Stimulated activated CD4-positive, alpha-beta T cell treated with anti-CD3 and anti-CD28 coated beads, TNF-alpha, amount 100 ng/mL, for 24 hours (primary cell): ENCODE measurements at places on chromosomes 5 and 9.

GRCh38 chr5:178476531-178476930, 113.7 kb downstream of the COL23A1 start:
- DNase-seq = no peak

GRCh38 chr9:630817-631216, 210.7 kb upstream of the DMRT1 start:
- DNase-seq = no peak

GRCh38 chr5:1323803-1324173, 21.1 kb downstream of the CLPTM1L start:
- no peak for DNase-seq

DNA sequence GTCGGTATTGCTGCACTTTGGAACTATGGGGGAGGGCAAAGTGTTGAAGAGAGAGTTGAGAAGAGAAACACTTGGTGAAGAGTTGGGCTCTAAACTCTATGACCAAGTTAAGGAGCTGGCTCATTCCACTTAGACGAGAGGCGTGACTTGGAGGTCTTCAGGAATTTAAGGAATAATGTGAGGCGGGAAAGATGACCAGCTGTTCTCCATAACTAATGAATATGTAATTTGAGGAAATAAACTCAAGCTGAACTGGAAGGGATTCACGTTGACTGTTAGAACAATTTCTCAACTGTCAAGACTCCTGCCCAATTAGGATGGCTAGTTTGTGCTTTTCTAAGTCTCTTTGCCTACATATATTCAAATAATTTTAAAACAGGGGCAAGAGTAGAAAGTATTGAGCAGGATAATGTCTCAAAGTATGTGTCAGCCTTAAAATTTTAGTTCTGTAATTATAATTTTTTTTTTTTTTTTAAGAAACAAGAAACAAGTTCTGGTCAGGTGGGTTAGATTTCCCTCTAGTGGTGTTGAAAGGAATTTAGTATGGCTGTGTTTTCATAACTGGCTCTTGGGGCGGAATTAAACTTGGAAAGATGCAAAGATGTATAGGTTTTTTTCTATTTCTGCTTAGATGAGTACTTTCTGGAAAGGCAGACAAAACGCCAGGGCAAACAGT, 33.4 kb downstream of the TMEM252 start:
- DNase-seq = no peak

DNA sequence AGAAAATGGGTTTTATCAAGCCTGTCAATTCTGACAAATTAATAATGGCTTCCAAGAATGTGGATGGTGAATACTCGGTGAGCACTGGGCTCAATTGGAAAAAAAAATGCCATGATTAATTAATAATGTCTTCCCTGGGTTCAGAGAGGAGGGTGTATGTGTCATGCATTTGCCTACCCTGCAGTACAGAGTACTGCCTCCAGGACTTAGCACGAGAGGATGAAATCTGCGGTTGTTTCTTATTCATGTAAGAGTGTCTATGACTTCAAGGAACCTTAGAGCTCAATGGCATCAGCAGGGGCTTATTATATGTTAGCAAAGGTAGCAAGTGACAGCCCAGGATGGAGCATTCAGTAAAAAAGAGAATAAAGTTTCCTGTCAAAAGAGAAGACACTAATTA, 132.7 kb downstream of the GRIA1 start:
- DNase-seq = no peak

DNA sequence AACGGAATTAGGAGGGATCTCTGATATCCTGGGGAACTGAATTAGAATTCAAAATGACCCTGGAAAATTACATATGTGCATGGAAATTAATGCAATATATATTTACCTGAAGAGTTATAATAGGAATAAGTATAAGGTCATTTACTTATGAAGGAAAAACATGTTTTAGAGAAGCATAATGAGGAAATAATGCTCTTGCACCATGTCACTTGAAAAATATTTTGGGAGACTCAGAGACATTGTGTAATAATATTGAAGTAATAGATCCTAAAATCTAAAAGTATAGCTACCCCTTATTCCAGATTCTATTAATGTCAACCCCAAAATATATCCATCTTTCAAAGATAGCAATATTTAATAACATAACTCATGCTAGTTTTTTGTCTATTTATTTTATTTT, 28.4 kb downstream of the SPZ1 start:
- no peak for DNase-seq

DNA sequence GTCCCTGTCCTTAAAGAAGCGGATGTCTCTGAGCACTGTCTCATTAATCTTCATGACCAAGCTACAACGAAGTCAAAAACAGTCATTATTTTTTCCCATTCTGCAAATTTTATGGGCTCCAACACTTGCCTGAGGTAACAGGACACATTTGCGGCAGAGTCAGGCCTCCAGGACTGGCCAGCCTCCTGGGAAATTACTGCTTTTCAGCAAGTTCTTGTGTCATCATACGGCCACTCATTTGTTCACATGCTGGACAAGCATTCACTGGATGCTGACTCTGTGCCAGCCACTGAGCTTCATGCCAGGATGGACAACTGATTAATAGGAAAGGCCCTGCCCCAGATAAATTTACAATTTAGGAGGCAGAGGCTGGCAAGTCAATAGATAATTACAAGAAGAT, 305.7 kb downstream of the ACTL7B start:
- no peak for DNase-seq

DNA sequence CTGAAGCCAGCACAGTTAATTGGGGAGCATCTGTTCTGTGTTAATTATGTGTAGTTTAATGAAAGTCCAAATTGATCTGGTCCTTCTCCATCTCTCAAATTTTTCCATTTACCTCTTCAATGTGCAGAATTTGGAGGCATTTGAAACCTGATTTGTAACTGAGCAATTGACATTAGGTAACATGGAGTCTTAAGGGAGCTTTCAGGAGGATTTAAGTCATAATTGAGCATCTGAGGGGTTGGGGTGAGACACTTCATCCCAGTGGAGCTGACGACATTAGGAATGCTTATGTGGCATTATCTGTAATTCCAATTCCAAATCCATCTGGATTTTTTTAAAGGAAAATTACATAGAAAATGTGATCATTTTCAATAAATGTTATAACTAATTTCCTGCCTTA, 1015.9 kb downstream of the TLE1 start:
- DNase-seq = no peak

- DNase-seq = no peak
Observed at GRCh38 chr5:161001604-161002003, 149.6 kb upstream of the ATP10B start.

DNA sequence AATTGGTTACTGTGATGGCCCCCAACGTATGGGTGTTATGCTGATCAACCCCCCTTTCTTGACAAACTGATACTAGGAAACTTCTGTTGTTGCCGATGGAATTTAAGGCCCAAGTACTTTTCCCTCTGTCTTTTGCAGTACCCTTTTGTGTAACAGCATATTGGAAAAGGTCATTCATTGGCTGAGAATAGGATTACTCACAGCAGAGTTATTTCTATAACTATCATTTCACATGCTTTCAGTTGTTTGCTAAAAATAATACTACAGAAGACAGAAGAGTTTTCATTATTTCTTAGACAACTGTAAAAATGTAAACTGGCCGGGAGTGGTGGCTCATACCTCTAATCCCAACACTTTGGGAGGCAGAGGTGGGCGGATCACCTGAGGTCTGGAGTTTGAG, 329.5 kb downstream of the KIAA0825 start:
- DNase-seq = no peak

DNA sequence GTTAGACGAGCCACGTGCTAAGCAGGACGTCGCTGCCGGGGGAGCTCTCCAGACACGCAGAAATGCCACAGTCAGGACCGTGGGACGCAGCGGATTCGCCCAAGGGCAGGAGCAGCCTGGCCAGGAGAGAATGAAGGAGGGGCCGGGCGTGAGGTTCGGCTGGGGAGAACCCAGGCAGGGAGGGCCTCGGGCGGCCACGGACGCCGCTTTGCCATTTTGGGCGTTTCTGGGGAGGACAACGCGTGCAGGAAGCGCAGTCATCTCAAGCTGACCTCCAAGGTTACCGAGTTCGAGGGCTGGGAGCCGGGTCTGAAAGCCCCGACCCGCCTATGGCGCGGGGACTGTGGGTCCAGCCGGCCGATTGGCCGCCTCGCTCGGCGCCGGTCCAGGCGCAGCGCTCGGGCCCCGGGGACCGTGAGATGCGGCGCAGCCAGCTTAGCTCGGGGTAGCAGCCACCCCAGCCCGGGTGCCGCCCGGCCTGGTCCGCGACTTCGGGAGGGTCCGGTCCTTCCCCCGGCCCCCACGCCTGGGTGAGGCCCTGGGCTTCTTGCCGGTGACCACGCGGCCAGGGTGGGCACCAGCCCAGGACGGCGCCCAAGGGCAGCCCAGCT, 760 bp upstream of the MAN1B1 start:
- no peak for DNase-seq

DNA sequence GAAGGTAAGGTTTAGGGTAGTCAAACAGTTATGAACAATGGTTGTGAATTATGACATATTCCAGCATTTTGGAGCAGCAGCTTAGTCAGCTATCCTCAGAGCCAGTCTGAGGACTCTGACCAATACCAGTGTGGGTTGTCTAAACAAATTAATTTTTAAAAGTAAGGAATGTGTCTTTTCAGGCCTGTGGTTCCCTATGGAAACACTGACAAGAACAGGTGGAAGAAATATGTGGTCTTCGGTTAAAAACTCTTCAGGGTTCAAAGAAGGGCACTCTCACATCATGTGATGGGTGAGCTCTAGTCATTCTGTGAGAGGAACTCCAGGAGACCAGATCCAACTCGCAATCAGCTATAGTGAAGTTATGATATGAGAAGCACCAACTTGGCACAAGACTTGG, 33.5 kb upstream of the ALDOB start:
- DNase-seq = no peak

- no peak for DNase-seq
Observed at GRCh38 chr5:93649234-93649900, 66.3 kb downstream of the NR2F1 start.

DNA sequence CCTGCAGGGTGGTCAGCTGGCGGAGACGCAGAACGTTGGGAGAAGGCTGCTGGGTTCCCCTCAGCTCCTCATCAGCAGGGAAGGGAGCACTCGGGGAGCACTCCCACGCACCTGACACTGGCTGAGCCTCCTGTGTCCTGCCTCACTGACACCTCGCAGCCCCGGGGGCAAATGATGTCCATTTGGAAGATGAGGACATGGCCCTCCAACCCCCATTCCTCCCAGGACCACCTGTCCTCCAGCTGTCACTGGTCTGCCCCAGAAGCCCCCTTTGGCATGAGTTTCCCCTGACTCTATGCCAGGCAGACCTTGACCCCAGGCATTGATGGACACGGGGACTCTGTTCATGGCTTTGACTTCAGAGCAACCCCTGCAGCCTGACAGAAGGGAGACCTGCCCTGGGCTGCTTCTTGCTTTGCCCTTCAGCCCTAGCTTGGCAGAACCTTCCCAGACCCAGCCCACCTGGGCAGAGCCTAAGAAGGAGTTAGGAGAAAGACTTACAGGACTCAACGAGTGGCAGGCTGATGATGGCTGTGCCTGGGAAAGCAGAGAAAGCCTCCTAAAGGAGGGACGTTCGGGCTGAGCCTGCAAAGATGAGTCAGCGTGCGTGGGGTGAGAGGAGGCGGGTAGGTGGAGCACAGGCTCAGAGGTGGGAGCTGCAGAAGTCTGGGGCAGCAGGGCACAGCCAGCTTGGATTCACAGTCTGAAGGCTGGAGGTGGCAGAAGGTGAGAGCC, 90.6 kb downstream of the LMX1B start:
- DNase-seq = peak; percentile 42
